ENCODE measurements at places on chromosomes 5 and 9.

GRCh38 chr9:120901755-120902568 lies 24.6 kb downstream of the TRAF1 start:
- no peak for DNase-seq

GRCh38 chr5:84028093-84028492 lies 307.4 kb upstream of the HAPLN1 start:
- DNase-seq: no peak

GRCh38 chr9:81305561-81306182 lies 383.7 kb downstream of the TLE1 start:
- DNase-seq: no peak

- no peak for DNase-seq
Measured at GRCh38 chr9:108473209-108474112, 382.3 kb downstream of the ACTL7B start.

DNA sequence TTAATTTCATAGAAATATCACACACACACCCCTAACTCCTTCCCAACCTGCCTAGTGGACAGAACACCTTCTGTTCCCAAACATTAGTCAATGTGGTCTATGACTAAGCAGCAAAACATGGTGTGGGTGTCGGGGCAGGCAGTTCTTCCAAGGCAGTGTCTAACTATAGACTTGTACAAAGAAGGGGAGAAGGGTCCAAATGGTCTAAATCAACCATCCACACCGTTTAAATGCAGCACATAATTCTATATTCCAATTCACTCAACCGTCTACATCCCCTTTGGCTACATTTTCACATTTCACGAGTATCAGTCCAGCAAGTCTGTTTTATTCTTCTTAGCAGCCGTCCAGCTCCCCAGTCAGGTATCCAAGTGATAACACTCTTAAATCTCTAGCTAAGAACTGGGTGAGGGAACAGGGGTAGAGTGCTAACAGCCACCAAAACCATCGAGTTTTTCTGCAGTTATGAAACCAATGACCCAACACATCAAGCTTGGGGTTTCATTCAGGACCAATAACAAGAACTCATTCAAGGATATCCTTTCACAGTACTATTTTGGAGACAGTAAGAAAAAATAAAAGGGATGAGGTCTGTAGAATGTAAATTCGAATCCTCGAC lies 3.3 kb downstream of the ZNF608 start:
- no peak for DNase-seq

DNA sequence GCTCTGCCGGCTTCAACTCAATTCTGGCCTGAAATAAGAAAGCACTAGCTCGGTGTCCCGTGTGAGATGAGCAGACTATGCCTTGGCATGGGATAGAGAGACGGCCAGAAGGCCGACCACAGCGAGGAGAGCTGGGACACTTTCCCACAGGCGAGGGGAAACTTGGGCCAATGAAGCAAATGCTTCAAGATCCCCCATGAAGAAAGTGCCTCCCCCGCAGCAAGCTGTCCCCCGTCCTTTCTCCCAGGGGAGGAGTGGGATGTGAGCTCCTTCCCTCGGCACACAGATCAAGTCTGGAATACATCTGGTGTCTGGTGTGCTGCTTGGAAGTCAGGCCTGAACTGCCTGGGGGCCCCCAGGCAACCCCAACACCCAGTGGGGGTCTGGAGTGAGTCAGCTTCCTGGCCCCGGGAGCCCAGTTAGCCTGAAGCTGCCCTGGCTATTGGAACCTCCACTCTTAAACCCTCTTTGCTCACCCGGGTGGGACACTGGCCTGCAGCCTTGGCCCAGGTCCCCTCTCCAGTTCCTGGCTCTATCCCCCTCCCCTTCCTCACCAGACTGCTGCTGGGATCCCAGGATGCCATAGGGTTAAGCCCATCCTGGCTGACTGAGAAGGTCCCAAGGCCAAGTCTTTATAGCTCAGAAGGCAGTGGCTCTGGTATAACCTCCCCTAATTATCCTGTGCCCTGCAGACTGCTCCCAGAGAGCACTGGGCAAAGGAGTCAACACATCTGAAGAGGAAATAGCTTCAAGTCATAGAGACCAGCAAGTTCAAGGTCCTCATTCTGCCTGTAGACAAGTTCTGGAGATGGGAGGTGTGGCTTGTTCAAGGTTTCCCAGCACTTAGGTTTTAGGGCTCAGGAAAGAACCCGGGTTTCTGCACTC lies 205.3 kb downstream of the TTLL11 start:
- no peak for DNase-seq
